GM12864 (cell line): ENCODE measurements at places on chromosomes 5 and 9.

DNA sequence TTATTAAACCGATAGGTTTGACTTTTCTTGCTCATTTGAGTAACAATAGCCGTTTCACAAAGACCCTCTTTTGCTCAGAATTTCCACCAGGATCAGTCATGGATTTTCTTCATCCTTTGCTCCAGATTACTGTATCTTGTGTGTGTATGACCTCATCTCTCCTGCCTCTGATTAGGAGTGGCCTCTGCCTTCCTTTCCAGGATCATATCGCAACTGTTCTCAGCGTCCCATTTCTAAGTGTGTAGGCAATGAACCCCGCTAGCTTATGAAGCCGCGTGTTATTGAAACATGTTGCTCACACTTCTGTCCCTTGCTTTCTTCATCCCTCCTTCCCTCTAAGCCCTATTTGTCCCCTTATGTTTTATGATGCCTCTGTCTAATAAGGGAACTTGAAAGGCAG, 169.8 kb upstream of the RPS23 start:
- no peak for DNase-seq

- no peak for DNase-seq
Observed at GRCh38 chr5:40477856-40478546, 201.7 kb upstream of the PTGER4 start.

DNA sequence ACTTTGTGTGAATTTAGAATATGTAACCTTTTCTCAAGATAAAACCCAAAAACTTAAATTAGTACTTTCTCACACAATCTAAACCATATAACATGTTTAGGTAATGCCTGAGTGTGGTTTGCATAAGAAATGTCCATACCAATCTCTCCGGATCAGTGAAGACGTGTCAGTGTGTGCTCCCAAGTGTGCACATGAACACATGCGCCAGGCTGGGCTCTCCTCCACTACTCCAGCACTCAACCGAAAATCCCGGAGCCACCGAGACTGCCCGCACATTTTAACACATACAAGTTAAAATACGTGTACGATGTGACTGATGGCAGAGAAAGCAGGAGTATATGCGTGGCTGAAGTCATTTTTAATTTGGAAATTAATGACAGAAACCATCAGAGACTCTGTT, 658.4 kb downstream of the EFNA5 start:
- no peak for DNase-seq

- no peak for DNase-seq
Observed at GRCh38 chr5:45521067-45521466, 175.1 kb downstream of the HCN1 start.

DNA sequence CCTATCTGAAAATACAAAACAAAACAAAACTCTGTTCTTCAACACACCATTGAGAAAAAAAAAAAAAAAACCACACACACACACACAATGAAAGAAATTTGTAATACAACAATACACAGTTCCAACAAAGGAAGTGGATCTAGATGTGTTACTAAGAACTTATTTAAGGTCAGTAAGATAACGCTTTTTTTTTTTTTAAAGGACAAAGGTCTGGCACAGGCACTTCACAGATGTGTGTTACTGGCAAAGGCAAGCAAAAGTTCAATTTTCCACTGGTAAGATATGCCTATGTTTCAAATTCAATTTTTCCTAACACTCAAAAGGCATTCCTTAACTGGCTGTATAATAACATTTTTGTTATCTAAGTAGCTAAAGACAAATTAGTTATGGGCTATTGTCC, 3.6 kb downstream of the RFK start:
- no peak for DNase-seq

DNA sequence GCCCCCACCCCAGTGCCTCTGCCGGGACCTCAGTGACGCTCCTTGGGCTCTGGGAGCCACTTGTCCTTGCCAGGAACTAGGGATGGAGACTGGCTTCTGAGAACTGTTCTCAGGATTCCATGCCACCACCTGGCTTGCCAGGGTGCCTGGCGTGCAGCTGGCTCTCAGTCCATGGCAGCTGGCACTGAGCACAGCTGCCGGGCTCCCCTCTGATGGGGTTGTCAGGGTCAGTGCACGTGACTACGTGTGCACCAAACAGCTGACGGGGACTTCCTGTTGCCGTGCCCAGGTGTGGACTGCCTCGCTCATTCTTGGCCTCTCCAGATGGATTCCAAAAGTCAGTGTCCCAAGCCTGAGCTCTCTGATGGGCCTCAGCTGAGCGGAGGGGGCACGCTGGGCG, 9.4 kb downstream of the KCNT1 start:
- DNase-seq: no peak

DNA sequence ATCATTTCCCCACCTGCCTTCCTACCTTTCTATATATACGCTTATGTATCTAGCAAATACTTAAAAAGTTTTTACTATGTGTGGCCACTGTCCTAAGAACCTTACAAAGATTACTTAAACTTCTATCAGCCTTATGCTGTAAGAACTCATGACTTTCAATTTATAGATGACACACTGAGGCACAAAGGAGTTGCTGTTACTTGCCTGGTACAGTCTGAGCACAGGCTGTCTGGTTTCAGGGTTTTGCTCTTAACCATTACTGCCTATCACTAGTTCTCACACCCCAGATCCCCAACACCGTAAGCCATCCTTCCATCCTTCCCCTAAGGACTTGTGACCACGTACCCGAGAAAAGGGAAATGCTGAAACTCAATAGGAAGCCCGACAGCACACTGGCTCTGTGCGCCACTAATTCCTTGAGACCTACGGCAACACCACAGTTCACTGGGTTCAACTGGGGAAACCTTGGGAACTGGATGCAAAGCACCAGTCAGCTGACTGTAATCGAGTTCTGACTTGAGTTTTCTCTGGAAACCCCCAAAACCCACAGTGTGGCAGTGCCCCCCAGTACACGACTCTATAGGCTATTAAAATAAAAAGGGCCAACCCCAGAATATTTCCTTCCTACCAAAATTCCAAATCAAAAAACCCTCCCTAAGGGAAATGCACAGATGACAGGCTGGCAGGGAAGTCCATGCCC, 56.0 kb downstream of the AUH start:
- DNase-seq: no peak

DNA sequence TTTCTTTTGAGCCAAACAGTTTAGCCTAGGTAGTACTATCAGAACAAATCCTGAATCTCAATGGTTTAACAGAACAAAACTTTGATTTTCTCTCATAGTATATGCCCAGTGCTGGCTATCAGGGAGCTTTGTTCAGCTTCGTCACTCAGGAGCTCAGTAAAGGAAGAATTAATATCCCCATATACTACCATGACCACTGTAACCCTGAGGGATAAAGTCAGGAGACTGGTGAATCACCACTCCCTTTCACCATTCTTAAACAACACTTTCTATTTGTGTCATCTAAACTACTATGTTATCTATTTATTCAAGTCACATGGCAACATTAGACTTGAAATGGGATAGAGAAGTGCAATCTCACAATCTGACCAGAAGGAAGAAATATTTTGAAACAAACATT, 522.6 kb upstream of the COX7C start:
- no peak for DNase-seq

DNA sequence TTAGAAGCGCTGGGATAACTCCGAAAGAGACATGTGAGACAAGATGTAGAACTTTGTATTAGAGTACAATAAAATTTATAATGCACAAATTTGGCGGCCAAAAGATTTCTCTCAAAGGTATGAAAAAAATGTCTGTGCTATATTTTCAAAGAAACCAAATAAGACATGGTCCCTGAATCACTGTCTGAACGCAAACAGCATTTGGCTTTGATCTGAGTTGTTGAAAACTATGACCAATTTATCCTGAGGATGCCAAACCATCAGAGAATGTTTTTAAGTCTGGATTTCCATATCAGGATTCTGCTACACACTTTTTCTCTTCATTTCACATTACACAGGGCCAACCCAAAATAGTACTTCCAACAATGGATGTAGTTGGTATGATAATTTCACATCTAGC, 9.9 kb upstream of the GLIS3 start:
- no peak for DNase-seq

- DNase-seq: no peak
Observed at GRCh38 chr9:100690438-100690837, 112.6 kb downstream of the CAVIN4 start.

DNA sequence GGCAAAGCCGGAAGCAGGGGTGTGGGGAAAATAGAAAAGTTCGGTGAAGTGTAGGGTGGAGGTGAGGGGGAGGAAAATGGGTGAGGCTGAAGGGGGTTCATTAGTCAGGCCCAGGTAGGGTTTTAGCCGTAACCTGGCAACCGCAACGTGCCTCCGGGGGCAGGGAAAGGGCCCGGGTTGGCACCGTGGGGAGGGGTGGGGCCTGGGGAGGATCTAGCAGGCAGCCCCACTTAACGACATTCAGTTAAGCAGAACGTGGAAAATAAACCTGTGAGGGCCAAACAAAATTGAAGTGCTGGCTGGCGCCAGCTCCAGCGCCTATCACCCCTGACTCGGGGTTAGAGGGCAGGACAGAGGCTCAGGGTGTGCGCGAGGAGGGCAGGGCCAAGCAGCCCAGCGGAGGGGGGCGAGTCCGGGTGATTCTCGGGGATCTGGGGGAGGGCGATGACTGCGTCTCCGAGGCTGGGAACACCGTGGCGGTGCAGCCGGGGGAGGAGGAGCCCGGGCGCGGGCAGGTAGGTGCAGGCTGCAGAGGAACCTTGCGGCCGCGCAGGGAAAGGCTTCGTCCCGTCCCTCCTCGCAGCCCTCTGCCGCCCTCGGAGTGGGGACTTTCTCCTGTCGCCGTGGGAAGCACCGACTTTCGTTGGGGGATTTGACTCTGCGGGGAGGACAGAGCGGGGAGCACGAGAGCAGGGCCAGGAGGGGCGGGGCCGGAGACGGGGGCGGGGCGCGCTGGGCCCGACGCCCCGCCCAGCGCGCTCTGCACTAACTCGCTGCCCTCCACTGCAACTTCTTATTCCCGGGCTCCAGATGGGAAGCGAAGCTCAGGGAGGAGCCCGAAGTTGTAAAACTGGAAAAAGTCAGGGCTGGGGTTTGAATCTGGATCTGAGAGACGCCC, 5.1 kb downstream of the RGS14 start:
- no peak for DNase-seq

- DNase-seq: no peak
Observed at GRCh38 chr5:16819522-16820167, 116.4 kb downstream of the MYO10 start.

GRCh38 chr5:64207978-64208377, 42.3 kb downstream of the RNF180 start:
- DNase-seq: no peak

DNA sequence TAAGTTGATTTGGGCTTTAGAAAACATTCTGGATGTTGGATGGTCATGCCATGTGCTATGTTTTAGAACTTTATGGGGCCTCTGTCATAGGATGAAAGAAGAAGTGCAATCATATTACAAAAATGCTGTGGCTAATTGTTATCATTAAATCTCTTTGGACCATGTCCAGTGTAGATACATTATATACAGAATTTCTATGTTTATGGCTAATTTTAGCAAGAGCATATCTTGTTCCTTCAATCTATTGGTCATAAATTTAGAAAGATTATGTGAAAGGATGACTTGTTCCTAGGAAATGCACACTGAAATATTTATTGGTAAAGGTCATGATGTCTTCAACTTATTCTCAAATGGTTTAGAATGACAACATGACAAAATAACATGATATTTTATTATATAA, 42.4 kb upstream of the ELL2 start:
- DNase-seq: no peak

- no peak for DNase-seq
Observed at GRCh38 chr9:86732514-86733171, 214.7 kb downstream of the GAS1 start.

DNA sequence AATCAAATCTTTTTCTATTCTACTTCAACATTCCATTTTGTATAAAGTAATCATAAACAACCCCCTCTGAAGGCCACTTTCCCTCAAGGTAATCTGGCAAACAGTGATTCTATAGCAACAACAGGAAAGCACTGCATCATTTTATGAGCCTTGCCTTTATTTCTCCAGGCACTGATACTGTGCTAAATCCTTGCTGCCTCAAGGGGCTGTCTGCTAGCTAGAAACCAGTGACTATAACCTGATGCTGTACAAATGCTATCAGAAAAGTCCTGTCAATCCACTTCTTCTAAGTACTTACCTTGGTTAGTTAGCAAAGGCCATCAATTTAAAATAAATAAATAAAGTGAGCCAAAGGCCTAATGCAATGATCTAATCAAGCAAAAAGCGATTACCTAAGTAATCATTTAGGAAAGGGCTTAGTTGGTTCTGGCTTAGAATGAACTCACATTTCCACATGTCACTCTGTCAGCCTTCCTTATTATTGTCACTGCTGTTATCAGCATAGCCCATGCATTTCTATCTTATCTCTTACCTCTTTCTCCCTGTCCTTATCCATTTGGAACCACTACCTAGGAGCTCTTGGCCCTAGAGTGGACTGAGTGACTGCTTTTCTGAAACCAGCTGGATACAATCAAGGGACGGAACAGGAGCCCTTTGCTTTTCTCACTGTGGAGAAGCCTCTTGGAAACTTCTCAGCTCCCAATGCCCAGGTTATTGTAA, 246.1 kb upstream of the MEF2C start:
- no peak for DNase-seq

GRCh38 chr5:102625928-102626327, 127.1 kb upstream of the SLCO6A1 start:
- no peak for DNase-seq

DNA sequence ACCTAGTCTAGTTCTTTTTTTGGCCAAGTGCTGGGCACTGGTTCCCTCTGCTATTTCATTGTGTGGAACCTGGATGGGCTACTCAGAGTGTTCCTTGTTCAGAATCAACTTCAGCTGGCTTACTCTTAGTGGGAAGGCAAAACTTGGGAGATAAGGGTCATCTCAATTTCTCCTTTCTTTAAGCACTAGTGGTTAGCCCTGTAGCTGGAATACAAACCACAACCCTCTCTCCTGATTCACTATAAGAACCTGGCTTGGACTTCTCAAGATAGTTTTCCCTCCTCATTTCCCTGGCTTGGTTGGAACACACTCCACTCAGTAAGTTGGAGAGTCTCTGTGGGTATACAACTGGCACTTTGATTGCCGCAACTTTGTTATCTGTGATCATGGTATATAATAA, 35.1 kb downstream of the GRIA1 start:
- no peak for DNase-seq

- no peak for DNase-seq
Observed at GRCh38 chr5:51694826-51695225, 311.6 kb downstream of the ISL1 start.

- DNase-seq: peak; percentile 64
Observed at GRCh38 chr9:21833090-21833801, 30.8 kb downstream of the MTAP start.

DNA sequence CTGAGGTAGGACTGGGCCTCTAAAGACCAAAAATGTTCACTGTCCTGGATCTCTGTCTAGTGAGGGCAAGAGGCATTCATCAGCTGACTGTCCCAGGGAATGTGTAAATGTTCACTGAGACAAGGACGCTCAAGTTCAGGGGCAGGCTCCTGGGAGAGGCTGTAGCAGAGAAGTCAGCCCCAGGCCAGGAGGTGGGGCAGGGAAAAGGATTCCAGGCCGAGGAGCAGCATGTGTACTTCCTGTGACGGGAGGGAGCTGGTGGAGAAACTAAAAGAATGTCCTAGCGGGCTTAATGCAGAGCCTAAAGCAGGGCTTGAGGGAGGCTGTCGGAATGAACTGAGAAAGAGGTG, 205.8 kb downstream of the GABBR2 start:
- no peak for DNase-seq

GRCh38 chr5:117504305-117504704, 929.7 kb upstream of the SEMA6A start:
- DNase-seq: no peak

GRCh38 chr9:80556631-80557030, 984.9 kb downstream of the TLE4 start:
- no peak for DNase-seq

GRCh38 chr9:15069106-15069505, 158.9 kb upstream of the FREM1 start:
- no peak for DNase-seq
